Mammary epithelial cell (primary cell): ENCODE measurements at places on chromosomes 11 and 22. TPM values are rescaled to one million over a fixed set of nuclear protein-coding genes. Genes with fewer than 3 reads are reported as not detected.
A peak's percentile ranks its signal among the peaks of the same experiment; 100 is the strongest.

- no peak for DNase-seq
Measured at GRCh38 chr22:19448739-19449421, 1.4 kb upstream of the C22orf39 start.

DNA sequence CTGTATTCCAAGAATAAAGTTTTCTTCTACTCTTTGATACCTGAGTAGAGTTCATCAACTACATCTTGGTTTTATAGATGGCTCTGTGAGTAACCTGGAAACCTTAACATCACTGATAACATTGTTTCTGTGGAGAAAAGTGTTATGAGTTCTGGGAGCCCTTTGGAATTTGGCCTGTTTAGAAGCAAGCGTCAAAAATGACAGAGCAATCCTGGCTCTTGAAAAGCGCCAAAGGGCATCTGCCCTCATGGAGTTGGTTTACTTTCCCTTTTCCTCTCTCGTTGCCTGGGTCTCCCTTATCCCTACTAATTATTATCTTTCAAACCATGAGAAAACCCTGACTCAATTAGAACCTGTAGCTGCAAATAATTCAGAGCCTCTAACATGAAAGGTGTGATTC lies 140.1 kb downstream of the DBX1 start:
- DNase-seq = no peak

DNA sequence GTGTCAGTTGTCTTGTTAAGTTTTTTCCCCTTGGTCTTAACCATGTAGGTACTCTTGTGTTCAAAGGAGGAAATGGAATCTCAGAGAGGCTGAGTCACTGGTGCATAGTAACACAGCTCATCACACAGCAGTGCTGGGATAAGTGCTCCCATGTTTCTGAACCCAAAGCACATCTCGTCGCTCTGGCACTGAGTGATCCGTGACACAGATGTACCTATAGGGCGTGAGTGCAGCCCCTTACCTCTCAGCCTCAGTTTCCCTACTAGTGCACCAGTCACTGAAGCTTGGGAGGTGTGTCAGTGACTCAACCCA lies 234.0 kb downstream of the ST3GAL4 start:
- DNase-seq = no peak

DNA sequence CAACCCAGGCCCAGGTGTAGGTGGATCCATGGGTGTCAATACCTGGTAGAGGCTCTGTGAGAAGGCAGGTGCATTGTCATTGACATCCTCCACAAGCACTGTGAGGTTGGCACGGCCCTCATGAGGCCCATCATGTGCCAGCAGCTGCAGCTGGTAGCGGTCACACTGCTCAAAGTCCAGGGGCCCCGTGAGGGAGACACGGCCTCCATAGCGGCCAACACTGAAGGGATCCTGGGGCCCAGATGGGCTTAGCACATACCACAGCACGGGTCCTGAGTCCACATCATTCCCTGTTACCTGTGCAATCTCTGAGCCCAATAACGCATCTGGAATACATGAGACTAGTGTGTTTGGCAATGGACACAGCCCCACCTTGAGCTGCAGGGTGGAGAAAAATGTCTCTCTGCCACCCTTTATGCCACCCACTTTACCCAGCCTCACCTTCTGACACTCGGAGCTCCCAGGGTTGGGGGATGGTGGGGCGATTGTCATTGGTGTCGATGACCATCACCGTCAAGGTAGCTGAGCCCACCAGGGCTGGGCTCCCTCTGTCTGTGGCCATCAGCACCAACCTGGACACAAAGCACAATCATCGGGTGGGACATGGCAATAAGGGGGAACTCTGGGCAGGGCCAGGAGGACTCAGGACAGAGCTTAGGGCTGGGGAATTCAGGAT lies 6.1 kb upstream of the TPP1 start:
- DNase-seq = no peak

DNA sequence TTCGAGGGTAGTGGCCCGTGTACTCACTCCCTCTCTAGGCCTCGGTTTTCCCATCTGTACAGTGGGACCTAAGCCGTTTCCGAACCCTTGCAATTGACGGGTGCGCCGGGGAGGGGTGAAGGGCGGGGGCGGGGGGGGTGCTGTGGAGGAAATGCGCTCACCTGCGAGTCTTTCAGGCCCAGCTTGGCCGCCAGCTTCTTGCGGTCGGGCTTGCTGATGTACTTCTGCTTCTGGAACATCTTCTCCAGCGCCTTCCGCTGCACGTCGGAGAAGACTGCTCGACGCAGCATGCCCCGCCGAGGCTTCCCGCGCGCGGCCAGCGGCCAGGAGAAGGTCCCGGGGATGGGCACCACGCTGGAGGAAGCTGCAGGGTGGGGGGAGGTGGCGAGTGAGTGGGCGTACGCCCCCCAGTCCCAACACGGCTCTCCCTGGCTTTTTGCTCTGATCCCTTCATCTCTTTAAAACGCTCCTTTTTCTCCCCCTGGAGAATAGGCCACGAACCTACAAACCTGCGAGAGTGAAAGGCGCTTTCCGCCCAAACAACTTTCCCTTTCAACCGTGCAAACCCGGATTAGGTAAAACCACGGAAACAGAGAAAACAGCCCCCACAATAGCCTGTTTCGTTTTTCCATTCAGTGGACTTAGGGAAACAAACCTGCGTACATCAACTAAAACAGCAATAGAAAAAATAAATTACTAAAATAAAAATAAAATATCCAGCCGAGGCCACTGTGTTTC lies 3.2 kb downstream of the DBX1 start:
- DNase-seq = no peak

DNA sequence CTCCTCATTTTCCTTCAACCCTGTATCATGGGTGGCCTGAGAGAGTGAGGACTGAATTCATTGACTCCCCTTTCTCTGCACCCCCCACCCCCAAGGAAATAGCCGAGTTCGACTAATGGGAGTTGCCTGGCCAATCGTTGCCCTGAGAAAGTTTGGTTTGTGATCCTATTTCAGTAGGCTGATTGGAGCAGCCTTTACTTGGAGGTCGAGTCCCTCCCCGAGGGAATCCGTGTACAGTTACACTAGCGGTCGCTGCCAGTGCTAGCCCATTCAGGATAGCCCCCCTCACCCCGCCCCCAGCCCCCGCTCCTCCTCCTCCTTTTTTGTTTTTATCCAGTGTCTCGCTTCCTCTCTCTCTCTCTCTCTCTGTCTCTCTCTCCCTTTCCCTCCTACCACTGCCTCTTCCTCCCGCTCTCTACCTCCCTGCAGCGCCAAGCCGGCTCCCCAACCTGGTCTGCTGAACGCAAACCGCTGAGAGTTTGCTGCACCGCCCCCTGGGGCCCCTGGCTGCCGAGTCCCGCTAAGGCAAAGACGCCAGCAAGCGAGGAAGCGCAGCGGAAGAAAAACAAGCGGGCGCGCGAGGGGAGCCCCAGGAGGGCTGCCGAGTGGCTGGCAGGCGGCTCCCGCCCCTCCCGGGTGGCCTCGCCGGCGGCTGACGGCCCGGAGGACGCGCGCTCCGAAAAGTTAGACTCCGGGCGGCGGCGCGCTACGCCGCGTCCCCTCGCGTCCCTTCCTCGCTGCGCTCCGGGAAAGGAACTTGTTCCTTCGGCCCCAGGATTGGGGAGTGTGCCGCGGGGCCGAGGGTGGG lies at the start of gene GRAMD1B:
GRAMD1B (plus strand) TSS at position 357 of the 808 bp plus-strand sequence. CDS start 524 bp downstream, outside the sequence.
- DNase-seq = no peak

GRCh38 chr11:94791216-94791889 lies 23.2 kb downstream of the AMOTL1 start:
- no peak for DNase-seq

DNA sequence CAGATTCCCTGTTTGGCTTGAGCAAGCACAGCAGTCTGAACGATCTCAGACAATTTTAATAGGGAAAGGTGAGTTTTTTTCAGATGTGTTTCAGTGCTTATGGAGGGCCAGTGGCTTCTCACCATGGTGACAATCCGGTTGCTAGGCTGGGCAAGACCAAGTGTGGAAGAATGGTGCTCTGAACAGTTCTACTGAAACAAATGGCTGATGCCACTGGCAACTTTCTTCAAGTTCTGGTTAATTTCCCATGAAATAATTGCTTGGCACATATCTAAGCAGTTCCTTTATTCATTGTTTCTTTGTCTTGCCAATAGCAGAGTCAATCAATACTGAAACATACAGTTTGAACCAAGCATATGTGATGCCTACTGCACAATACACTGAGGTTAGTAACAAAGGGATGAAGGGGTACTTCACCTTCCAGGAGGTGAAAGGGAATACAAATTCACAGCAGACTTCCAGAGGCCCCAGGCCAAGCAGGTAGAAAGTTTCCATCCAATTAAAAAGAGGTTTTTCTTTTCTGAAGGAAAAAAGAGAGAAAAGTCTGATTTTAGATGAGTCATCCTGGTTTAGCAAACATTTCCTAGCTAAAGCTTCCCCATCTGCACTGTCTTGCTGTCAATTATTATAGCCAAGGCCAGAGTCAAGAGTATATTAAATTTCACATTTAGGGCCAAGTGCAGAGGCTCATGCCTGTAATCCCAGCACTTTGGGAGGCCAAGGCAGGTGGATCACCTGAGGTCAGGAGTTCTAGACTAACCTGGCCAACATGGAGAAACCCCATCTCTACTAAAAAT lies 21.2 kb upstream of the NDUFC2 start:
- DNase-seq = no peak

GRCh38 chr11:112826026-112826425 lies 135.2 kb upstream of the NCAM1 start:
- DNase-seq = no peak

DNA sequence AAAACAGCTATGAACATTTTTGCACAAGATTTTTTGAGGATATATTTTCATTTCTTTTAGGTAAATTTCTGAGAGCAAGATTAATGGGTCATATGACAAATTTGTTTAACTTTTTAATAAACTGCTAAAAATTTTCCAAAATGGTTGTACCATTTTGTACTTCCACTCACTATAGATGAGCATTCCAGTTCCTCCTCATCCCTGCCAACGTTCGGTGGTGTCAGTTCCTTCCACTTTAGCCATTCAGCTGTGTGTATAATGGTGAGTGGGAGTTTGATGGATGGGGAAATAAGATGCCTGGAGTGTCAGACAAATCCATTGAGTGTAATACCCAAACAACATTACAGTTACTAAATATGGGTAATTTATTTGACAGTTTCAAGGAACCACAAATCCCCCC lies 49.7 kb downstream of the MIAT start:
- DNase-seq = no peak

DNA sequence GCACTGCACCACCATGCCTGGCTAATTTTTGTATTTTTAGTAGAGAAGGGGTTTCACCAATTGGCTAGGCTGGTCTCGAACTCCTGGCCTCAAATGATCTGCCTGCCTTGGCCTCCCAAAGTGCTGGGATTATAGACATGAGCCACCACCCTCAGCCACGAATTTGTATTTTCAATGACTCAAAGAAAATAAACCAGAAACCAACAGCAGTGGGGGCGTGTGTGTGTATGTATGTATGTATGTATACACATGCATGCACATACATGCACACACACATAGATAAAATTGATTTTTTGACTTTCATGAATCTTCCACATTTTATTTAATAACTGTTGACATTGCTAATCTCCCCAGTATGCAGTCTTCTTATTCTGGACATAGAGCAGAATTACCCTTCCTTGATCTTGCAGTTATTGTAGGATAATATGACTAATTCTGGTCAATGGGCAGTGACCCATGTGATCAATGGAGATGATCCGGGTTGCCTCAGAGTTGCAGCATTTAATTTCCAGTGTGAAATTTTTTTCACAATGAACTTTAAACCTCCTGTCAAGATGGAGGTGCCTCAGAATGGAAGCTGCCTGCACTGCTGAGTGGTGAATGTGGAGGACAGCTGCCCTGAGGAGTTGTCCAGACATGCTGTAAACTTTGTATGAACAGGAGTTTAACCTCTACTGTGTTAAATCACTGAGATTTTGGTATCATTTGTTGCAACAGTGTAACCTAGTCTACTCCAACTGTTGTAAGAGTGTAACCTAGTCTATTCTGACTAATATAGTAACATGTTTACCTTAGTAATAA lies 12.8 kb upstream of the PTPN5 start:
- peak; percentile 65 for DNase-seq

DNA sequence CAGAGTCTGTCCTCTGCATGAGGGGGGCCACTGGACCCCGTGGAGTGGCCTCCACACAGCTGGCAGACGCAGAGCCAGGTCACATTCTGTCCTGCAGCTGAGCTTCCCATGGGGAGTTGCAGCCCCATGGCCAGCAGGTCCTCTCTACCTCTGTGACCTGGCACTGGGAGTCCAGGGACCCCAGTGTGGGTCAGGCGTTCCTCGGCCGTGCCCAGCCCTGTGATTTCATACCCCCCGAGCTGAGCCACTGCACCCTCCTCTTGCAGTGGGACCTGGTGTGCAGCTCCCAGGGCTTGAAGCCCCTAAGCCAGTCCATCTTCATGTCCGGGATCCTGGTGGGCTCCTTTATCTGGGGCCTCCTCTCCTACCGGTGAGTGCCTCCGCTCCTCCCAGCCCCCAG lies 32.2 kb upstream of the SLC22A12 start:
- no peak for DNase-seq

- DNase-seq = peak; percentile 88
Measured at GRCh38 chr22:42970029-42970428, 44.9 kb downstream of the PACSIN2 start.

Gene CARD18
- polyA plus RNA-seq = 3.4 TPM

Gene HYLS1
- 6.5 TPM for polyA plus RNA-seq

Gene WBP2NL
- polyA plus RNA-seq = not detected

Gene AGBL2
- polyA plus RNA-seq = 1.0 TPM

Gene MPST
- 40.7 TPM for polyA plus RNA-seq
